ENCODE measurements at places on chromosomes 2 and 18.
A peak's percentile ranks its signal among the peaks of the same experiment; 100 is the strongest.

GRCh38 chr18:49967636-49968313 lies 154.4 kb upstream of the ACAA2 start:
- H3K36me3 ChIP-seq: no peaks in the 10 kb centered on the region
- no peaks in the 10 kb centered on the region for H3K27me3 ChIP-seq
- peak overlapping the region; percentile 90 for H3K27ac ChIP-seq
- DNase-seq: no peak
- peaks cover 19% of the 10 kb centered on the region for H3K4me1 ChIP-seq

- peaks cover 9% of the 10 kb centered on the region for H3K27me3 ChIP-seq
- DNase-seq: no peak
- H3K4me3 ChIP-seq: no peak overlapping the region
- H3K4me1 ChIP-seq: peaks cover 4% of the 10 kb centered on the region
- no peak overlapping the region for H3K27ac ChIP-seq
Measured at GRCh38 chr2:26144031-26144430, 28.9 kb upstream of the GAREM2 start.

DNA sequence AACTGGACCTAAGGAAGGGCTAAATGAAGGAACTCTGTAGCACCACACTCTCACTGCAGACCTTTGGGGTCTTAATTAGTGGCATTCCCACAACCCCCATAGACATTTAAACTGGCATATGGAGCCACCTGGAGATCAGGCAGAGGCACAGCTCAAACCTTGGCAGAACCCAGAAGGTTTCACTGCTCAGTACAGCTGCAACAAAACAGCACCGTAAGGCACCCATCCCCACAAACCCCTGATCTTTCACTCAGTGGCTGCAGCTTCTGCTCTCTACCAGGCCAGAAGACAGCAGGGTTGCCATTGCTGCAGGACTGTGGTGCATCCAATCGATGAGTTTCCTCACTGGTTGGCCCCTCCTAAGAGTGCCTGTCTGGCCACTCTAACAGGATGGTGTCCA lies 361.6 kb upstream of the VRK2 start:
- H3K4me1 ChIP-seq: no peaks in the 10 kb centered on the region
- no peaks in the 10 kb centered on the region for H3K36me3 ChIP-seq
- H3K4me3 ChIP-seq: no peak overlapping the region
- H3K27ac ChIP-seq: no peak overlapping the region

DNA sequence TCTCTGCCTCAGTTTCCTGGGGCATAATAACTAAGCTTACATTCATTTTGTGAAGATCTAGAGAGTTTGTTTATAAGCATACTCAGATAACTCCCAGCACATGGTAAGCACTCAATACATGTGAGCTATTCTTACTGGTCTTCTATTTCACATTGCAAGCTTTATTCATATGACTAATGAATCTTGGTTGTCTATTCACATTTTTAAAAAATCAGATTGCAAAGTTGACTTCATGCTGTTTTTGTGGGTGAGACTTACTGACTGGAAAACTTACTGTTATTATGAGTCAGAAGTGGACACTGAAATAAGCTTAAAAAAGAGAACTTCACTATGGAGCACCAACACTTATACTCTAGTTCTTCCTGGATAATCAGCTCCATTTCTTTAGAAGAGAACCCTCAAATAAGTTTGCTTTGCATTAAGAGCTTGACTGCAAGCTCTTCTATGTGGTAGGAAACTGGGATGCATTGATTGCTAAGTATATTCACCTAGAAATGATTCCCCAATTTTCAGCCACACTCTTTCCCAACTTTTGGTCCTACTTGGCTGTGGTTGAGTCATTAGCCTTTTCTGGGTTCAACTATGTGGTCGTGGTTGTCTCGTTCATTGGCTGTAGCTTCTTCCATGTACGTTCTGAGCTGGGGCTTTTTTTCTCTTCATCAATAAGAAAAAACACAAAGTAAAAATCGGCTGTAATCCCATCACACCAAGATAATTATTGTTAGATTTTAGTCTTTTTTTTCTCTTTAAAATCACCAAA lies 29.5 kb upstream of the RBMS1 start:
- H3K27ac ChIP-seq: peak overlapping the region; percentile 20
- peak; percentile 31 for DNase-seq
- H3K27me3 ChIP-seq: no peaks in the 10 kb centered on the region

DNA sequence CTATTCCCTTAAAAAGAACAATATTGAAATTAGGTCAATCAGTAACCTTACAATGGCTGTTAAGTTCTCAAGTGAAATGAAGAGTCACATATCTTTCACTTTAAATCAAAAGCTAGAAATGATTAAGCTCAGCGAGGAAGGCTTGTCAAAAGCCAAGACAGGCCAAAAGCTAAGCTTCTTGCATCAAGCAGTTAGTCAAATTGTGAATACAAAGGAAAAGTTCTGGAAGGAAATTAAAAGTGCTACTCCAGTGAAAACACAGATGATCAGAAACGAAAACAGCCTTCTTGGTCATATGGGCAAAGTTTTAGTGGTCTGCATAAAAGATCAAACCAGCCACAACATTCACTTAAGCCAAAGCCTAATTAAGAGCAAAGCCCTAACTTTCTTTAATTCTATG lies 402.6 kb upstream of the ZEB2 start:
- no peaks in the 10 kb centered on the region for H3K36me3 ChIP-seq
- no peak overlapping the region for H3K27ac ChIP-seq
- H3K4me3 ChIP-seq: no peak overlapping the region
- no peaks in the 10 kb centered on the region for H3K27me3 ChIP-seq
- DNase-seq: no peak

- H3K27me3 ChIP-seq: no peaks in the 10 kb centered on the region
- H3K36me3 ChIP-seq: no peaks in the 10 kb centered on the region
- H3K27ac ChIP-seq: no peak overlapping the region
- no peak overlapping the region for H3K4me3 ChIP-seq
- H3K4me1 ChIP-seq: no peaks in the 10 kb centered on the region
Measured at GRCh38 chr2:22329211-22330154, 1055.5 kb upstream of the KLHL29 start.

GRCh38 chr18:13450289-13451212 lies 232.0 kb downstream of the LDLRAD4 start:
- H3K4me1 ChIP-seq: peaks cover 22% of the 10 kb centered on the region
- no peak for DNase-seq
- H3K27me3 ChIP-seq: peaks cover 27% of the 10 kb centered on the region
- H3K36me3 ChIP-seq: no peaks in the 10 kb centered on the region

Data from mesenchymal stem cell (in vitro differentiated cells and primary cell).